ENCODE measurements at places on chromosomes 6 and 20.

DNA sequence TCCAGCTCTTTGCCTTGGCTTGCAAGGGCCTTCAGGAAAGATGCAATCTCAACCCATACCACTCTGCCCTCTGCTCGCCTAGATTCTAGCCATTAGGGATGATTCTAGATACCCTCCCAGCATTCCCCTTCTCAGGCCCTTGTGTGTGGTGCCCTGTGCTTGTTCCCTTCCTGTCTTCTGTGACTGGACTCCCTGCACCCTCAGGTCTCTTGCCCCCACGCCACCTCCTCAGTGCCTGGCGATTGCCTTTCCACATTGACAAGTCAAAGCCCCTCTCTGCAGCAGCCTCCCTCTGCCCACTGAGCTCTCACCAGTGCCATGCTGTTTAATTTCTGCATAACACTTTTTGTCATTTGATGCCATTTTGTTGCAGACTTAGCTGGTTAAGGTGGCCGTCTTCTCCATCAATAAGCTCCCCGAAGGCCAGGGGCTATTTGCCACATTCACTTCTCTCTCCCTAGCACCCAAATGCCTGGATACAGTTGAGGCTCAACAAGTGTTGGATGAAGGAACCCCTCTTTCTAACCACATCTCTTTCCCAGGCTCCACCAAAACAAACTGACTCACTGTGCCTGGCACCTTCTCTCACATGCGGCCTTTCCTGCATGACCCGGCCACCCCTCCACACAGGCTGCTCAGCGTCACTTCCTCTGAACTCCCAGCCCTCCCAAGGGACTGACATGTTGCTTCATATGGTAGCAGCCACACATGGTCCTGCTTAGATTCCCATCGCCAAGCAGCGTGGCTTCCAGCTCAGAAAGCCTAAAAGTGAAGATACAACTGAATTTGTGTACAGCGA is 4.6 kb upstream of the TXNDC5 start:
- no peak for DNase-seq

GRCh38 chr6:90500458-90500857 is 86.4 kb downstream of the MAP3K7 start:
- DNase-seq = no peak

DNA sequence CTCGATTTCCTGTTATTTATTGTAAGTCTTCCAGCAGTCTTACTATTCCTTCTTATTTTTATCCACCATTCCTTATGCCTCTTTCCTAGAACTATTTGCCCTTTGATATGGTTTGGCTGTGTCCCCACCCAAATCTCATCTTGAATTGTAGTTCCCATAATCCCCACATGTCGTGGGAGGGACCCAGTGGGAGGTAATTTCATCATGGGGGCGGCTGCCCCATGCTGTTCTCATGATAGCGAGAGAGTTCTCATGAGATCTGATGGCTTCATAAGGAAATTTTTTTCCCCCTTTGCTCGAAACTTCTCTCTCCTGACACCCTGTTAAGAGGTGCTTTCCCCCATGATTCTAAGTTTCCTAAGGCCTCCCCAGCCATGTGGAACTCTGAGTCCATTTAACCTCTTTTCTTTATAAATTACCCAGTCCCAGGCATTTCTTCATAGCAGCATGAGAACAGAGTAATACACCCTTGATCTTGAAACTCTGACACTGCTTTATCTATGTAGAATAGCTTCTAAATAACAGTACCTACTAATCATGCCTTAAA is 48.8 kb downstream of the PLN start:
- DNase-seq = no peak

DNA sequence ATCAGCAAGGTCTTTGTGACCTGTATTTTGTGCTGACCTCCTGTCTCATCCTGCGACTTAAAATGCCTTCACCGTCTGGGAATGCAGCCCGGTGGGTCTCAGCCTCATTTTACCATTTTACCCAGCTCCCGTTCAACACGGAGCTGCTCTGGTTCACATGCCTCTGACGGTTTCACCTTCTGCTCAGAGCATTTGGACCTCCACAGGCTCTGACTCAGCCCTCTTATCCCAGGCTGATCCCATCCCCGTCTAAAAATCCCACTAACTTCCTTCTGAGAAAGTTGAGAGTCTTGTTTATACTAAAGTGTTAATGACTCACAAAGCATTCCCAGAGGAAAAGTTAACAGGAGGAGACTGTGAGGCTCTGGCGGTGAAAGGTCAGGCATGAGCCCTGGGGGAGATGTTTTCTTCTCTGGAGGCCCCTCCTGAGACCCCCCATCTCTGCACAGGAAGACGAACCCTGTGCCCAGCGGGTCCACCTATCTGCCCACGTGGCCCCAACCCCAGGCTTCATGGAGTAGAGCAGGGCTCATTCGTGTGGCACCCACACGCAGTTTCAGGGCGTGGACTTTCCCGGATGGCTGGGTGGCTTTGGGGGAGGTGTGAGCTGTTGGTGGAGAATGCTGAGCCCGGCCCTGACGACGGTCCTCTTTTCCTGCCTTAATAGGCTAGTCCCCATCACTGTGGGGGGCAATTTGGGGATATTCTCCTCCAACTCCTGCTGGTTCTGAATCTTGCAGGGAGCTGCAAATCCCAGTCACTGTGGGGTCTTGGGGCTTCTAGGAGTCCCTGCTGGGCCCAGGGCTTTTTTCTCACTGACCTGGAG is 3.3 kb upstream of the BIRC7 start:
- DNase-seq = peak; percentile 83

- DNase-seq = no peak
Observed at GRCh38 chr6:10205120-10205519, 209.8 kb downstream of the TFAP2A start.

GRCh38 chr20:62787866-62788265 is 8.4 kb upstream of the MRGBP start:
- no peak for DNase-seq

- DNase-seq = no peak
Observed at GRCh38 chr6:81683912-81684311, 68.6 kb downstream of the TENT5A start.

DNA sequence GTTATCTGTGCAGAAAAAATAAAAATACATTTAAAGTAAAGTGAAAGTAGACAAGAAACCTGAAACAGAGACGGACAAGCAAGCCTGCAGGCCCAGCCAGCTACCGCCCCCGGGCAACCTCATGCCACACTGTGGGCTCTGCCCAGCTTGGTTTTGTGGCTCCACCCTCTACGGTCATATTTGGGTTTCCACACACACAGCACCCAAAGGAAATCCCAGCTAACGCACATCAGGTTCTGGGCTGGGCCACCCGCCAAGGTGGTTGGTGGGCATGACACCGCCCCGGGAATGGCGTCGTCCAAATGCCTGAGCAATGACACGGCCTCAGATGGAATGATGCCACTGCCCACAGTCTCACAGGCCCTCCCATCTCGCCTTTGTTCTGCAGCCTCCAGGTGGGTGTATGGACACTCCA is 22.9 kb downstream of the FAM110A start:
- DNase-seq = peak; percentile 71

GRCh38 chr20:6599876-6600735 is 167.4 kb upstream of the BMP2 start:
- DNase-seq = no peak

DNA sequence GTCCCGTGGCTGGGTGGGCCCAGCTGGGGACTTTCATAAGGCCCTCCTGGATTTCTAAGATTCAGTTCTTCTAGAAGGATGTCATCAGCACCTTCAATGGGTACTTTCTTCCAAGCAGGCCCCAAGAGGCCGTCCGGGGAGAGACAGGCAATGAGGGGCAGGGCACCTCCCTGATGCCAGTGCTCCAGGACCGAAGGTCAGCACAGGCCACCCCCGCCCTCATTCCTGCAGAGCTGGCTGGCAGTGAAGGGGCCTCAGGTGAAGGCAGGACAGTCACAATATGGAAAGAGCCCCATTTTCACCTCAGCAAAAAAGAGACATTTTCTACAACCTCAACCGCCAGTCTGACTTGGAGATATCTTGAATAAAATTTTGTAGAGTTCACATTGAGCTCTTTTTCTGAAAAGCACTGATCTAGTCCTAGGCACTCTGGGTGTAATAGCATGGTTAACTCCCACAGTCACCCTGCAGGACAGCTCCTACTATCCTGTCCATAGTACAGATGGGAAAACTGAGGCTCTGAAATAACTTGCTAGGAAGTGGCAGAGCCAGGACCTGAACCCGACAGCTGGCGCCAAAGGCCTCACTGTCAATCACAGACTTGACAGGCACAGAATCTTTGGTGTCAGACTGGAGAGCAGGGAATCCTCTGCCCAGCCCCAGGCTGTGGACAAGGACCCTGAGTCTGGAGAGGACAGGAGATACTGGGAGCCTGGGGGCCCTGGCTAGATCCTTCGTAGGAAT is 50.3 kb downstream of the RRBP1 start:
- DNase-seq = no peak

- no peak for DNase-seq
Observed at GRCh38 chr6:20416567-20417345, 15.1 kb downstream of the E2F3 start.

DNA sequence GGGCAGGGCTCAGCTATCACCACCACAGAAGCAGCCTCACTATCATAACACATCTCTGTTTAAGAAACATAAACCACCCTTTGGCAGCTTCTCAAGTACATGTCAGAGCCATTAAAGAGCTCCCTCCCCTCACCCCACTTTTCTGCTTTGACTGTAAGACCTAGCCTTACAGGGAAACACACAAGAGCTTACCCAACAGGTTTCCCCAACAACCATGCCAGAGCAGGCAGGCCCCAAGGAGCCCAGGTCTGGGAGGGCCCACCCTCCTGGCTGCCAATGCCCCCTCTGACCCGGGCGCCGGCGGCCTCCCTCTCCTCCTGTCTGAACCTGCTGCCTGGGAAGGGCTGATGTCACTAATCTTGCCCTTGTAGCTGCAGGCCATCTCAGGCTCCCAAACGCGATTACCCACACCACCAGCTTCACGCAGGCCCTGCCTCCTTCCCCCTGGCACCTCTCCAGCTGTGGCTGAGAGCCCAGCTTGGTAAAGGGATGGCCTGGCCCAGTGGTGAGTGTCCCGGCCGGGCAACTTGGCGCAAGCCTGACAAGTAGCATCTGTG is 402.0 kb downstream of the MAFB start:
- no peak for DNase-seq

- DNase-seq = no peak
Observed at GRCh38 chr6:142797159-142797558, 147.8 kb downstream of the HIVEP2 start.

- DNase-seq = no peak
Observed at GRCh38 chr6:13919861-13920260, 4.9 kb upstream of the RNF182 start.

GRCh38 chr6:155384321-155384952 is 70.2 kb upstream of the TFB1M start:
- no peak for DNase-seq

DNA sequence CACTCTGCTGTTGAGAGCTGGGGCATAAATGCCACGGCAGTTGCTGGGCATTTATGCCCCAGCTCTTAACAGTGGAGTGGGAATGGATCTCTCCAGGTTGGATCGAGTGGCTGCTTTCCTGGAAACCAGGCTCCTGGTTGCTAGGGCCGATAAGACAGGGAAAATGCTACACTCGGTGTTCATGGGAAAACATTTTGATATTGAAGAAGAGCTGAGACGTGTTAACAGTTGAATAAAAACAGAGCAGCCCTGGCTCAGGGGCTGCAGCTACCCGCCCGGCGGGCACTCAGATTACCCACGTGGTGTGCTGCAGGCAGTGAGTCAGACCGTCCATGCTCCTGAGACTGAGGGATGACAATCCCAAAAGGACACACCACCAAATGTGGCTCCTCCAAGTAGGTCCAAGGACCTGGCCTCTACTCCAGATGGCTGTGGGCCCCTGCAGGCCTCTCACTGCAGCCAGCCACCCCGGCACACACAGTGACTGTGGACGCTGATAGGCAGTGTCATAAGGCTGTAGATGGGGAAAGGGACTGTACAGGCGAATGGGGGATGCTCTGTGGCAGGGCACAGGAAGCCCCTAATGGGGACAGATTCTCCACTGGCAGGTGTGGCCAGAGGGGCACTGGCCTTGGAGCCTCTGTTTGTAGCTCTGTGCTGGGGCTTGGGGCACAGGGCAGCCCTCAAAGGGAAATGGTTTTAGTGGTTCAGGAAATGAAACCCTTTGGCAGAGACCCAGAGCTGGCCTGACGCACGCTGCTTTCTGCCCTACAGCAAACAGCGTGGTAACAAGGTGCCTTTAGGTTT is 237.8 kb downstream of the LY86 start:
- DNase-seq = no peak

- no peak for DNase-seq
Observed at GRCh38 chr6:157298216-157298724, 25.0 kb downstream of the TMEM242 start.

- peak; percentile 38 for DNase-seq
Observed at GRCh38 chr6:83270971-83271719, 78.0 kb downstream of the RWDD2A start.

DNA sequence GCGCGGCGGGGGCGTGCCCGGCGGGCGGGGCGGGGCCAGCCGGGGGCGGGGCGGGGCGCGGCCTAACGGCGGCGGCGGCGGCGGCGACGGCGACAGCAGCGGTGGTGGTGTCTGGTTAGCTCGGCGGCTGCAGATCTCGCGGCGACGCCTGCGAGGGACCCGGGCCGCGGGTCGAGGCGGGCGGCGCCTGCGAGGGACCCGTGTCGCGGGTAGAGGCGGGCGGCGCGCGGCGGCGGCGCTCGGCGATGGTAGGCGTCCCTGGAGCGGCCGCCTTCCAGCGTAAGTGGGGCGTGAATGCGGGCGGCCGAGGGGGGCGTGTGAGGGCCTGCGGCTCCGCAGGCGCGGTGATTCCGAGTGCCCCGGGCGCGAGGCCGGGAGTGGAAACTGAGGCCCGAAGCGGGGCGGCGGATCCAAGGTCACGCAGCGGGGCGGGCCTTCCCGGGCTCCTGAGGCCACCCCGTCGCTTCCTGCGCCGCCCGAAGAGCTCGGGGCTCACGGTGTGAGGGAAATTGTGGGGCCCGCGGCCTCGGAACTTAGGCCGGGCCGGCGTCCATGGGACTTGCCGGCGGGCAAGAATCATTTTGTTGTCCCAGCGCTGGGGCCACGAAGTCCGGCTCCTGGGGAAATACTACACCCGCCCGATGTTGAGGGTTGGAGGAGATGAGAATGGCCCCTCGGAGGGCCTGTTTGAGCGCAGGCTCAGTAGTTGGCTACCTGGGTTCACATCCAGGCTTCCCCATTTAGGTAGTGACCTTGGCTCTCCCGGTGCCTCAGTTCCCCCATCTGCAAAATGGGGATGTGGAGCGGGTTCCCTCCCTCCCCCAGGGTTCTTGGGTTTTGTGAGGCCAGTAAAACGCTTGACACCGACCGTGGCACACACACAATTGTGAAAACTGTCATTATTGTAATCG is at the start of gene CBFA2T2:
CBFA2T2 (plus strand) TSS at position 74 of the 911 bp plus-strand sequence; CDS start at position 246, 172 bp downstream.
- DNase-seq = peak; percentile 81
